ENCODE measurements at places on chromosomes 12 and 14.

DNA sequence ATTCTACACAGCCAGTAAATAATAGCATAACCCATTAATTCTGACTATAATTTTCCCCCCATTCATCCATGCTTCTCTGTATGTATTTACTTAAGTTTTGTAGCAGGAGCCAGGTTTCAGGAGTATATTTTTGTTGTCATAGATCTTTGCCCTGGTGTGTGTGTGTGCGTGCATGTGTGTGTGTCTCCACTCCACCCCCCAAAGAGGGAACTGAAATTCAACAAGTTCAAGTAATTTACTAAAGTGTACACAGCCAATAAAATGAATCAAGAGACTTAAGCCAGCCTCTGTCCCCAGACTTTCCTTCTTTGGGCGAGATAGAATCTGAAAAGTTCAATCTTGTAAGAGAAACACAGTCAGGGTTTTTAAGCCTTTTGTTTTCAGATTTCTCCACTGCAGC, 792.0 kb downstream of the MED13L start:
- no peak for DNase-seq

GRCh38 chr14:19823765-19824164, 20.2 kb downstream of the OR4N2 start:
- no peak for DNase-seq

DNA sequence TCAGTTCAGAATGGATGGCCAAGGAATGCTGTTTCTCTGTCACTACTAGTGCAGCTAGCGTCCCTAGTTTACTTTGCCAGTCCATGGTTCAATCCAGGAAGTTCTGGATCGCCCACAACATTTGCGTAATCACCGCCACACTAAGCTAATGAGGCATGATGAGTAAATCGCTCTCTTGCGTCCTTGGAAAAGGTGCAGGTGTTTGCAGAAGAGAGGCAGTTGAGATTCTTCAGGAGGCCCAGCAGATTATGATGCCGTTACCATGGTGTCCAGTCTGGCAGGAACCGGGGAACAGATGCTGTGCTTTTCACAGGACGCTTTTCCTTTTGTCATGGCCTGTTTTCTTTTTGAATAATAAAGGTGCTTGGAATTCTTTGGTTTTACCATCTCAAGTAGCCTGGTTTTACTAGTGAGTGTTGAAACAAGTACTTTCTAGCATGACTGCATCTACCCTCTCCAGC, 9.0 kb downstream of the TPH2 start:
- no peak for DNase-seq

- DNase-seq = no peak
Measured at GRCh38 chr14:95200404-95200803, 43.1 kb upstream of the DICER1 start.

DNA sequence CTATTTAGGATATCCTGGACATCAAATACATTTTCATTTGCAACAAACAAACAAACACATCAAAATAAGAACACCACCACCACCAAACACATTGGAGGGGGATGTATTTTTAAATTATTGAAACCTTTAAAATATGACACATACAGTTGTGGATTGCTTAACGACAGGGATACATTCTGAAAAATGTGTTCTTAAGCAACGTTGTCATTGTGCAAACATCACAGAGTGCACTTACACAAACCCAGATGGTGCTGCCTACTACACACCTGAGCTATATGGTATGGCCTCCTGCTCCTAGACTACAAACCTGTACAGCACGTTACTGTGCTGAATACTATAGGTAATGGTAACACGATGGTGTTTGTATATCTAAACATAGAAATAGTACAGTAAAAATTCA, 19.4 kb downstream of the PYGL start:
- DNase-seq = no peak

GRCh38 chr12:114192549-114192948, 213.4 kb downstream of the TBX5 start:
- DNase-seq = no peak

GRCh38 chr14:101948666-101949216, 15.6 kb upstream of the DYNC1H1 start:
- DNase-seq = no peak

Data from LNCaP clone FGC (cell line).